A673 (cell line): ENCODE measurements at places on chromosomes 1 and 21. TPM values are rescaled to one million over a fixed set of nuclear protein-coding genes. Genes with fewer than 3 reads are reported as not detected.

The A3GALT2 gene
- 0.39 TPM in 1 of 2 replicates, not detected in the other for total RNA-seq

The RAB3B gene
- 25.5 and 27.2 TPM in 2 replicates for total RNA-seq

GRCh38 chr1:41455479-41456332 lies 28.8 kb downstream of the EDN2 start:
- no peaks in the 10 kb centered on the region for H3K27me3 ChIP-seq
- no peak for DNase-seq
- H3K4me1 ChIP-seq: peaks cover 12% of the 10 kb centered on the region
- no peaks in the 10 kb centered on the region for H3K36me3 ChIP-seq
- no peak overlapping the region for H3K27ac ChIP-seq
- H3K4me3 ChIP-seq: no peak overlapping the region

GRCh38 chr1:58017641-58018040 lies 528.9 kb downstream of the OMA1 start:
- DNase-seq: no peak
- no peak overlapping the region for H3K4me3 ChIP-seq
- H3K27me3 ChIP-seq: no peaks in the 10 kb centered on the region
- H3K36me3 ChIP-seq: no peaks in the 10 kb centered on the region
- no peak overlapping the region for H3K27ac ChIP-seq
- H3K4me1 ChIP-seq: peaks cover 16% of the 10 kb centered on the region

DNA sequence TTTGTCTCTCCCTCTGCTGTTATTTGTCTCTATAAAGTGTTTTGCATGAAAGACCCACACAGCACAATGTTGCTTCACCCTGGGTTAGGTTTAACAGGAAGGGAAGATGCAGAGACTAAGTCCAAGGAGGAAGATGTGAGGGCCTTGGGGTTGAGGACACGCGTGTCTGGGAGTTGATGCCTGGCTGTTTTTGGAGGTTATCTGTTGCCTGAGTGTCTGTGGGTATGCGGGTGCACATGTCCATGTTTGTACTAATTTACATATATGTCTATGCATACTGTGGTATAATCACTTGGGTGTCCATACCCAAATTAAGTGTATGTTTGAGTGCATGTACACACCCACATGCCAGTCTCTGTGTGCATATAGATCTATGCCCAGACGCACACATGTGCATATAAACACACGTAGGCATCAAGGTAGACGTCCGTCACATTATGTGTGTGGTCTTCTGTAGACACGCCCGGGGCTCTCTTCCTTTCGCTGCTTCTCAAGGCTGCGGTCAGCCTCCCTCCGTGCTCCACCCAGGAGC lies 962 bp upstream of the MAN1C1 start:
- H3K27me3 ChIP-seq: peaks cover 57% of the 10 kb centered on the region
- peaks cover 12% of the 10 kb centered on the region for H3K4me1 ChIP-seq
- H3K36me3 ChIP-seq: no peaks in the 10 kb centered on the region
- no peak overlapping the region for H3K27ac ChIP-seq
- no peak for DNase-seq
- no peak overlapping the region for H3K4me3 ChIP-seq

- no peak for DNase-seq
- H3K4me1 ChIP-seq: no peaks in the 10 kb centered on the region
- no peaks in the 10 kb centered on the region for H3K36me3 ChIP-seq
- H3K27ac ChIP-seq: no peak overlapping the region
These were observed 71.0 kb downstream of the ZC3H11B start for GRCh38 chr1:219541946-219542345.
